Mesothelial cell of epicardium (in vitro differentiated cells): ENCODE measurements at places on chromosomes 6 and 20.

DNA sequence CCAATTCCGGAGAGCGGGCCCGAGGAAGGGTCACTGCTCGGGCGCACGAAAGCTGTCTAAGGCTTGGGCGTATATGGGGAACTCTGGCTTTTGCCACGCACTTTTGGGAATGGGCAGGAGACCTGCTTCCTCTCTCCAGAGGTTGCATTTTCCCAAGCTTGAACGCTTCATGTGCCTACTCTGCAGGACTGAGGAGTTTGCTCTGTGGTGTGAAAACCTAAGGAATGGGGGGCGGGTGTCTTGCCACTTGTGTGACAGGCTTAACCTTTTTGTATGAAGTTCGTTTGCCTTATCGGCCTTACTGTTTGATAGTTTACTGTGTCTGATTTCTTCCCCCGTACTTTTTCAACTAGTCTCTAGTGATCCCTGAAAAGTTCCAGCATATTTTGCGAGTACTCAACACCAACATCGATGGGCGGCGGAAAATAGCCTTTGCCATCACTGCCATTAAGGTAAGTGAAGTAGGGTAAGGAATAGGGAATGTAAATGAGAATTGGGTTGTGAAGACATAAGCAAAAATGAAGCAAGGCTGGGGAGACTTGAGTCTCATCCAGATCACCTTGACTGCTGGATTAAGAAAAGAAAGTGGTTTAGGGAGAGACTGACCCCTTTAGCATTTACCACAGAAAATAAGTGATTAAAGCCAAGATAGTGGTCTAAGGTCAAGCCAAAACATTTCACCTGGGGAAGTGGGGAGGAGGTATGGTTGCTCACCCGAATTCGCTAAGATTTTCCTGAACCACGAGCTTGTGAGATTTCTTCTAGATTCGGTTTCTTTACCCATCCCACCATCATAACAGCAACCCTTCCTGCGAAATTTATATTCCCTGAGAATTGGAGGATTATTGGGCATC is 627 bp downstream of the RPS18 start:
- DNase-seq: no peak

- DNase-seq: no peak
Measured at GRCh38 chr6:119587537-119587936, 238.0 kb upstream of the MAN1A1 start.

GRCh38 chr20:63345328-63346100 is 15.6 kb downstream of the CHRNA4 start:
- no peak for DNase-seq

DNA sequence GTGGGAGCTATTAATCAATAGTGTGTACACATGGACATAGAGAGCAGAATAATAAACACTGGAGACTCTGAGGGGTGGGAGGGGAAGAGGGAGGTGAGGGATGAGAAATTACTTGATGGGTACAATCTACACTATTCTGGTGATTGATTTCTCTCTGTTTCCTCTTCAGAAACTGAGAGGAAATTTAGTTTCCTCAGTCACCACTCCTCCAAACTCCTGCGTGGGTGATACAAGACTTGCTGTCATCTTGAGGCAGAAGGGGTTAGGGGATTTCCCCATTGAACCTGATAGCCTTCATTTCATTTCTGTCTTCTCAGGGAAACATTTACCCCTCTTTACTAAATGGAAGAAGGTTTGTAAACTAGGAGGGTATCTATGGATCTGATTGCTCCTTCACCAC is 84.3 kb upstream of the ESR1 start:
- no peak for DNase-seq

GRCh38 chr6:45650524-45651135 is 272.9 kb upstream of the SUPT3H start:
- DNase-seq: no peak

DNA sequence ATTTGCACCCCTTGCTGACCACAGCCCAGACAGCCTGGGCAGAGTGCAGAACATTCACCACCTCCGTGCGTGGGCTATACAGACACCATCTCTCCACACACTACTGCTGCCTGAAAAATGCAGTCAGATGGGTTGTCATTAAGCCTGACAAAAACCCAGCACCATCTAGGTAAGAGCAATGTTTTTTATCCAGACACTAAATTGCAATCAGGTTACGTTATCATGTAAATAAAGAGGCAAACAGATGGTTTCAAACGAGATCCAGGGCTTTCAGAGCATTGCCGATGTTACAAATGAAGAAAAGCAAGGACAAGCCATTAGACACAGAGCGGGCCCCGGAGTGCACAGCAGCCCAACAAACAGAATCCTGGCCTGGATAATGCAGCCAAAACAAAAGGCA is 269.6 kb downstream of the PKHD1 start:
- no peak for DNase-seq

GRCh38 chr6:130365166-130366106 is at the start of gene TMEM200A:
Gene TMEM200A, plus strand, starts transcription at chr6:130366017. Its CDS starts 74,406 bp downstream, at chr6:130440423.
- peak; percentile 78 for DNase-seq

GRCh38 chr6:81373414-81373813 is 379.1 kb downstream of the TENT5A start:
- no peak for DNase-seq

DNA sequence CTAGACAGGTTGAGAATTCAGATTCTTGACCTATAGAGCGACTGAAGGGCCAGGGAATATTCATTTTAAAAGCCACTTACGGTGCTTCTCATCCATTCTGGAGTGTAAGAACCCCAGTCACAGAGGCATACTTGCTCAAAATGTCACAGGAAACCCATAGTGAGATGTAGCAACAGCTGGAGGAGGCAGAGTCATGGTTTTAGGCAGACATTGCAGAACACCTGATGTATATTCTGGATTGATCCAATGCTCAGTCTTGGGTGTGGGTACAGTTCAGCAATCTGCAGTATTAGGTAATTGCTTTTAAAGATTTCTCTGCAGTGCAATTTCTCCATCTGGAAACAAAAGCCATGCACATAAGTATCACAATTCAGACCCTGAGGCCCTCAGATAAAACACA is 137.4 kb upstream of the SLC22A23 start:
- no peak for DNase-seq

DNA sequence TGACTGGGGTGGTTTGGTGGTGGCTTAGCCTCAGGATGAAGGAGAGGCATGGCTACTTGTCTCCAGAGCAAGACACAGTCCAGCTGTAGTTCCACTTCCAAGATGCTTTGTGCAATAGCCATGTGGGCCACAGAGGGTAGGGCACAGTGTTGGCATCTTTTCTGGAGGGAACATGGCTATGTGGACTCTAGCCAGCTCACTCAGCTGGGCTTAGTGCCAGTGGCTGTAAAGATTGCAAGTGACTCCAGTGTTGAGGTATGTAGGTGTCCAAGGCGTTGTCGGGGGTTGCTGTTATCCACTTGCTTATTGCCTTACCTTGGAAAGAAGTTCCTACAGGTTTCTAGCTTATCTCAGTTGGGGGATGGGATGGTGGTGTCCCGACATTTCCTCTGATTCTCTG is 233.4 kb downstream of the CD109 start:
- DNase-seq: no peak

DNA sequence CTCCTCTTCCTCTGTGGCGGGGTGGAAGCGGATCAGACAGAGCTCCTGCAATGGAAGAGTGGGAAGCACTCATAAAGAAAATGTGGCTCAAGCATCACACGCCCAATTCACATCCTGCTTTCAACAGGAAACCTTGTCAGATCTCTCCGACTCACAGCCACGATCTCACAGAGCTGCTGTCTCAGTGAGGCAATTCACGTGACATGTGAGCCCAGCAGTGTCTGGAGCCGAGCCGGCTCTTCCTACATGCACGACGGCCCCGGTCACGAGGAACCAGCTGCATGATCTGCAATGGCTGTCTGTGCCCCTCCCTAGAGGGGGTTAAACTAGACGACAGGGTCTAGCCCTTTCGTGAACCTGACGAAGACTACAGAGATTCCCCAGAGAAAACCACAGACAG is 29.5 kb upstream of the TCFL5 start:
- DNase-seq: no peak

GRCh38 chr6:134145786-134146185 is 93.4 kb upstream of the SLC2A12 start:
- DNase-seq: no peak

DNA sequence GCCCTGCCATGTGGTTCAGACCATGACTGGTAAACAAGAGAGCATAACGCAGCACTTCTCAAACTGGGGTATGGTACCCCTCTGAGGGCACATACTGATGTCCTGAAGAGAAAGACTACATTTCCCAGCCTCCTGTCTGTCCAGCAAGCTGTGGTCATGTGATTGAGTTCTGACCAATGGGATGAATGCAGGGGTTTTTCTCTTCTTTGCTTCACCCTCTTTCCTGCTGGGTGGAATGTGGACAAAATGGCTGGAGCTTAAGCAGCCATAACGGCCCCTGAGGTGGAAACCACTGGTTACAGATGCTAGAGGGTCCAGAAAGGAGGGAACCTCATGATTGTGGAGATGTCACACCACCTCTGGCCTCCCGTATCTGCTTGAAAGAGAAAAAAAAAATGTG is 19.4 kb upstream of the KCNB1 start:
- DNase-seq: no peak

DNA sequence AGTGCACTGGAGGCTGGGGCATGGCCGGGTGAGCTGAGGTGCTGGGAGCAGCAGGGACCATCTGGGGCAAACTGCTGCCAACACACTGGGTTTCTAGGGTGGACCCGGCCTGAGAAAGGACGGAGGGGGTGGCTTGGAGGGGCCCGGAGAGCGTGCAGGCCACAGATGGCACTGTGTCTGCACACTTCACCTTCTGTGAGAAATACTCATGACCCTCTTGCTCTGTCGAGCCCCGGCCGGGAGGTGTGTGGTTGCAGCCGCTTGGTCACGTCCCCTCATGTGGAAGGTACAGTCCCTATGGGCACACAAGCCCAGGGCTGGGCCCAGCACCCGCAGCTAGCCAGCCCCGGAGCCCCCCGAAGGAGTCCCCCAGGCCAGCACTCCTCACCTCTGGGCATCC is 59.7 kb downstream of the RBM38 start:
- no peak for DNase-seq

GRCh38 chr6:6592826-6593475 is 4.4 kb downstream of the LY86 start:
- DNase-seq: no peak

DNA sequence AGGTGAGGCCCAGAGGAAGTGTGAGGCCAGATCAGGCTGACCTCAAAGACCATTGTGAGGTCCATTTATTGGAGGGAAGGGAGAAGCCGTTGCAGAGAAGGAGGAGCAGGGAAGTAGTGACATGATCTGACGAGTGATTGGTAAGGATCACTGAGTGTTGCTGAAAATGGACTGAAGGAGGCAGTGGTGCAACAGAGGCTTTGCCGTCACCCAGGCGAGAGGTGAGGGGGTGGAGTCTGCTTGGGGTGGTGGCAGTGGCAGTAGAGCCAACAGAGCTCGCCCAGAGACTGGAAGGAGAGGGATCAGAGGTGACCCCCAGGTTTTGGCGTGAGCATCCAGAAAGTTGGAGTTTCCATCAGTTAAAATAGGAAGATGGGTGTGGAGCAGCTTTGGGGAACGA is 67.9 kb upstream of the CLDN20 start:
- no peak for DNase-seq

DNA sequence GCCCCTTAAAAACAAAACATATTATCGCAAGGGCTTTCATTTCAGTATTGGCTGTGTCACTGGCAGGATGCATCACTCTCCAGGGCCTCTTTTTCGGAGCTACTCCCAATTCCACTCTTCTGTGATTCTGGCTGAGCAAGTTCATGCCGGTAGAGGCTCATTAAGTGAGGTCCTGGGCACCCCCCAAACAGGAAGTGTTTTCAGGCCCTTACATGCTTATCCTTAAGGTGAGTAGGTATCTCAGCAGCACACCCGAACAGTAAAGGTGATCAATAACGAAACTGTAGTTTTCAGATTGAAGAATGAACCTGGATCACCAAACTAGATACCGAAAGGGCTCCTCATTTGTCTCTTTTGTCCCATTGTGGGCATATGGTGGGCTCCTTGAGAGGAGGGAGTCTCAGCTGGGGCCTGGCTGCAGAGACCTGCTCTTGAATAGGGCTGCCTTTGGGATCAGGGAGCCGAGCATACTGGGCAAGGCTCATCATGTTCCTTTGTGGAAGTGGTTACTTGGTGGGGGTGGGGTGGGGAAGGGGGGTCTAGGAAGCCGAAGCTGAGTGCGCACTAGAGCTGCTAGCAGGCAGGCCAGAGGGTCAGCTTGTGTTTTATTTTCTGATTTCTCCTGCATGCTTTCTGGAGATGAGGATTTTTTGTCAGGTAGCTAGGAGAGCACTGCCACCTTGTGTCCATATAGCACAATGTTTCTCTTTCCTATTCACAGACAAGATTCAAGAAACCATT is 65.2 kb downstream of the CDS2 start:
- DNase-seq: no peak

GRCh38 chr20:3929713-3930060 is 40.5 kb downstream of the PANK2 start:
- DNase-seq: no peak

- DNase-seq: no peak
Measured at GRCh38 chr6:42078386-42078785, 28.1 kb downstream of the TAF8 start.

- peak; percentile 73 for DNase-seq
Measured at GRCh38 chr20:34872622-34873224, at the start of gene GGT7. Gene GGT7, minus strand, starts transcription at chr20:34872856. Its CDS starts 41 bp downstream, at chr20:34872815.

DNA sequence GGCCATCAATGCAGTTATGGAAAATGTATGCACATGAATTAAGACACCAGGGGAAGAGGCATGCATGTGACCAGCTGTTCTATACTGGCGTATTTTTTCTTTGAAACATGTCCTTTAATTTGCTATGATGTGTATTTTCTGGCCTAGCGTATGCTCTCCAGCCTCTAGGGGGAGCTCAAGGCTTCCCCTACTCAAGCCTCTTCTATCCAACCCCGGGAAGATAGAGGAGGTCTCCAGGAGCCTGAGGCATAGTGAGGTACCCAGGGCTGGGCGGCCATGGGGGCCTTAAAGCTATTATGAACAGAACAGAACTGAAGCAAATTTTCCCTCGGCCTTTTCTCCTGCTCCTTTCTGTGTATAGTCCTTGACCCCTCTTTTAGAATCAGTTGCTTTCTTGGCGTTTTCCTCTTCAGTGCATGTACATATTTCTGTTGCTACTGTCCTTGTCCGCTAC is 528.9 kb downstream of the MAFB start:
- no peak for DNase-seq

GRCh38 chr6:134178161-134179044 is 126.0 kb upstream of the SLC2A12 start:
- peak; percentile 71 for DNase-seq

- DNase-seq: no peak
Measured at GRCh38 chr20:4111440-4112411, 96.4 kb upstream of the RNF24 start.

DNA sequence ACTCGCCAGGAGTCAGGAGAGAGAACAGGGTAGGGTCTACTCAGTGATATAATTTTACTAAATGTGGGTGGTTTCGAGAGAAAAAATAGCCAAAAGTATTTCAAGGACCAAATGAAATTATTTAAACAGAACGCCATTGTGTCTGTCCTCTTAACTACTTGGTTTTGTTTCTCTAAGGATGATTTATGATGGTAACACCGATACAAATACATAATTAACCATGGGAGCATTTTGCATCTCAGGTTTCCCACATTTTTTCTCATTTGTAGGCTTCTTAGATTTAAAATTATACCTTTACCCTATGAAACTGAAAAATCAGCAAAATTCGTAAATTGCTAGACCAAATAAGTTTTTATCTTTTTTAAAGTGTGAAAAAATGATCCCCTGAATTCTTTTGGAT is 188.2 kb downstream of the ZFP64 start:
- no peak for DNase-seq
